ENCODE measurements at places on chromosomes 2 and 18.

- no peak for DNase-seq
Measured at GRCh38 chr2:149064856-149065630, 26.5 kb downstream of the LYPD6B start.

DNA sequence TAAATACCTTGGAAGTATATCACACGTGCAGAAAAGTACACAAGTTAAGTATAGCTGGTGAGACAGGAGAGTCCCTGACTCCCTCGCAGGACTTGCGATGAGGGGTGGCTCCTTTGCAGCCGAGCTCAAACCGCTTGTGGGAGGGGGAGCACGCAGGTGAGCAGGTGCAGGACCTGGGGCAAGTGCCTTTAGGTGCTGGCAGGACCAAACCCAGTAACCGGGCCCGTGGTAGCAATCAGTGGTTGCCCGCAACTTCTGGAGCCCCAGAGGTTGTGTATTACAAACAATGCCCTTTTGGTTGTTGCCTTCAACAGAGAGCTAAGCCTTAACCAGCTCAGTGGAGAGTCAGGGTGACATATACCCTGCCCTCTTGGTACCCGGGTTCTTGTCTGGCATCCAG lies 132.8 kb downstream of the PARD3B start:
- no peak for DNase-seq

- no peak for DNase-seq
Measured at GRCh38 chr2:96962567-96963203, 23.7 kb downstream of the FAM178B start.

- DNase-seq = no peak
Measured at GRCh38 chr2:160109939-160110673, 47.7 kb upstream of the PLA2R1 start.

DNA sequence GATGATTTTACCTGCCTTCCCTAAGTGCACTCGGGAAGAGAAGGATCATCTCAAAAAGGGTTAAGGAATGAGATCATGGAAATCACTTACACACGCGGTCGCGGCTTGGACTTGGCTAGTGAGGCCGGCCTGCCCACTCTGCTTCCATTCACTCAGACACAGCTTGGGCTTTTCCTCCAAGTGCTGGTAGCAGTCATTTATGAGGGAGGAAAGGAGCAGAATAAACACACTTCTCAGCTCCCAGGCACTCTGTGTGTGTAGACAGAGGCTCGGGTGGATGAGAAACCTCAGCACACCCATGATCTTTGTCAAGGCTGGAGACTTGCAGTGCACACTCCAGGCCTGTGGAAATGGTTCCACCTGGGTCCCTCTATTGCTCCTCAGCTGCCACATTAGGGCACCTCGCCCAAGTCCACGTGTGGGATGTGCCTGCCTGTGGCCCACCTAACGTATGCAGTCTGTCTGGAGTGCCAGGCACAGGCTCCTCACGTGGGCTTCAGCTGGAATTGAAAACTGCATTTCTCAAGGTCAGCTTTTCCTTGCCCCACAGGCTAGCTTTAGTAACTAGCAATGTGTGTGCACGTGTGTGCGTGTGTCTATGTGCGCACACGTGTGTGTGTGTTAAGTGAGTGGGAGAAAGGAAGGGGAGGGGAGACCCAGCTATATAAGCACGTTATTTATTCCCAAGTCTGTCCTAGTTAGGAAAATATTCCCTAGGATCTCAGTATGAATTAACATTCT lies 288.4 kb downstream of the SOX11 start:
- DNase-seq = no peak
